IMR-90 (cell line): ENCODE measurements at places on chromosomes 1 and 21. TPM values are rescaled to one million over a fixed set of nuclear protein-coding genes. Genes with fewer than 3 reads are reported as not detected.

- DNase-seq: peak; percentile 82
Measured at GRCh38 chr21:38645282-38645681, 147.0 kb upstream of the ERG start.

- DNase-seq: peak; percentile 79
Measured at GRCh38 chr1:150621497-150622302, 7.7 kb downstream of the ENSA start.

Gene ADAMTSL4
- 0.54 and 0.56 TPM in 2 replicates for total RNA-seq

Gene BOLA1
- 3.4 and 4.4 TPM in 2 replicates for total RNA-seq

Gene CRABP2
- 6.1 and 6.3 TPM in 2 replicates for total RNA-seq

GRCh38 chr1:43532716-43533115 is 2.0 kb downstream of the PTPRF start:
- no peak for DNase-seq

DNA sequence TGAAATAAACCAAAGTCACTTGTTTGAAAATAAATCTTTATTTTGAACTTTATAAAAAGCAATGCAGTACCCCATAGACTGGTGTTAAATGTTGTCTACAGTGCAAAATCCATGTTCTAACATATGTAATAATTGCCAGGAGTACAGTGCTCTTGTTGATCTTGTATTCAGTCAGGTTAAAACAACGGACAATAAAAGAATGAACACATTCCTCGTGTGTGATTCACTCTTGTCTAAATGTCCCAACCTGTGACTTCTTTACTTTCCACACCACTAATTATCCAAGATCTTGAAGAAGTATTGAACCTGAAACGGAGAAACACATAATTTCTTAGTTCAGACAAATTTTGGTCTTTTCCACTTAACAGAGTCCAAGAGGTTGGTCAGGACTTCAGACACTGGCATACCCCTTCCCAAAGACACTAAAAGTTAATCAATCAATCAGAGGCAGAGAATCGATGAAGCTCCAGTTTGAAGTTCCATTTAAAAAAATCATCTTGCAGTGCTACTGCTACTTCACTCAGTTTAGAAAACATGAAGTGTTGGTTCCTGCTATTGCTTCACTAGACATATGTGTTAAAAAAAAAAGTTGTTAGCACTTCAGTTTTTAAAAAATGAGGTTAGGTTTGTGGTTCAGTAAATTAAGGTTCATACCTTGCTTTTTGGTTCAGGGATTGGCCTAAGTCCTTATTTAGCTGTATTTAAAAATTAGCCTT is 26.2 kb downstream of the ATP1B1 start:
- DNase-seq: no peak

GRCh38 chr1:222441066-222441465 is 106.8 kb downstream of the HHIPL2 start:
- DNase-seq: peak; percentile 17
